ENCODE measurements at places on chromosomes 2 and 18. TPM values are rescaled to one million over a fixed set of nuclear protein-coding genes. Genes with fewer than 3 reads are reported as not detected.

DNA sequence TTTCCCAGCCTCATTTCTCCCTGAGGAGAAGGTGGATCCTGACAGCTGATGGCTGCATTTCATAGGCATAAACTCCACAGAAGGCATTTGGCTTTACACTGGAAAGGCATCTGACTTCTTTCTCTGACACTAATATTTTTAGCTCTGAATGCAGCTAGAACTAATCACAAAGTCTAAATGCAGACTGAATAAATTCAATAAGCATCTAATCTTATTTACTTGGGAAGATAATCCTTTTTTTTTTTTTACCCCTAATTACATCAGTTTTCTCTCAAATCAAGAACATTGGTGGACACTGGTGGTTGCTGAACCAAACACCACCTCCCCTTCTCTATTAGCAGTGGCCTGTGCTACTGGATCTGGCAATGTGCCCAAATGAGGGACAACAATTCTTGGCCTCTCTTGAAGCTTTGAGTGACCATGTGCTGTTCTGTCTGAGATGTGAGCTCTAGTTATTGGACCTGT is 50.9 kb upstream of the CD226 start:
- H3K4me3 ChIP-seq = no peak overlapping the region
- no peak overlapping the region for H3K27ac ChIP-seq
- DNase-seq = no peak
- no peaks in the 10 kb centered on the region for H3K27me3 ChIP-seq

DNA sequence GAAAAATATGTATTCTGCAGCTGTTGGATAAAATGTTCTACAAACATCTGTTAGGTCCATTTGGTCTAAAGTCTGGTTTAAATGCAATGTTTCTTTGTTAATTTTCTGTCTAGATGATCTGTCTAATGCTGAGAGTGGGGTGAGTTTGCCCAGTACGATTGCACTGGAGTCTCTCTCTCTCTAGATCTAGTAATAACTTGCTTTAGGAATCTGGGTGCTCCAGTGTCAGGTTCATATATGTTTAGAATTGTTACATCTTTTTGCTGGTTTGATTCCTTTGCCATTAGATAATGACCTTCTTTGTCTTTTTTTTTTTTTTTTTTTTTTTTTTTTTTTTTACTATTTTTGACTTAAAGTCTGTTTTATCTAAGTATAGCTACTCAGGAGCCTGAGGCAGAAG is 10.4 kb downstream of the GCC2 start:
- H3K27ac ChIP-seq = no peak overlapping the region
- no peak for DNase-seq
- no peak overlapping the region for H3K4me3 ChIP-seq

DNA sequence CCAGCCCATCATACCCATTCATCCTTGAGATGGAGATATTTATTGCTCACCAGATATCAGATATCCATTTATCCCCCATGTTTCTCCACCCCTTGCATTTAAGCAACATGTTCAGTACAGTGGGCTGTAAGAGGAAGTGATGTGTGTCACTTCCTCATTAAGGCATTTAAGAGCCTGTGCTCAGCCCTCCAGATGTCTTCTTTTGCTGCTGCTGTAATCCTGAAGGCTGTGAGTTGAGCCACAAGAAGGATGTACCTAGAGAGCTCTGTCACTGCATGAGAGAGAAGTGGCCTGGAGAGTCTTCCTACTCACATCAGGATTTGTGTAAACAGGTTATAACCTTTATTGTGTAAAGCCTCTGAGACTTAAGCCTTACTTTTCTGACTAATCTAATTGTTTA is 151.8 kb upstream of the UNC80 start:
- H3K4me3 ChIP-seq = no peak overlapping the region
- H3K27ac ChIP-seq = no peak overlapping the region
- no peaks in the 10 kb centered on the region for H3K4me1 ChIP-seq
- DNase-seq = no peak

DNA sequence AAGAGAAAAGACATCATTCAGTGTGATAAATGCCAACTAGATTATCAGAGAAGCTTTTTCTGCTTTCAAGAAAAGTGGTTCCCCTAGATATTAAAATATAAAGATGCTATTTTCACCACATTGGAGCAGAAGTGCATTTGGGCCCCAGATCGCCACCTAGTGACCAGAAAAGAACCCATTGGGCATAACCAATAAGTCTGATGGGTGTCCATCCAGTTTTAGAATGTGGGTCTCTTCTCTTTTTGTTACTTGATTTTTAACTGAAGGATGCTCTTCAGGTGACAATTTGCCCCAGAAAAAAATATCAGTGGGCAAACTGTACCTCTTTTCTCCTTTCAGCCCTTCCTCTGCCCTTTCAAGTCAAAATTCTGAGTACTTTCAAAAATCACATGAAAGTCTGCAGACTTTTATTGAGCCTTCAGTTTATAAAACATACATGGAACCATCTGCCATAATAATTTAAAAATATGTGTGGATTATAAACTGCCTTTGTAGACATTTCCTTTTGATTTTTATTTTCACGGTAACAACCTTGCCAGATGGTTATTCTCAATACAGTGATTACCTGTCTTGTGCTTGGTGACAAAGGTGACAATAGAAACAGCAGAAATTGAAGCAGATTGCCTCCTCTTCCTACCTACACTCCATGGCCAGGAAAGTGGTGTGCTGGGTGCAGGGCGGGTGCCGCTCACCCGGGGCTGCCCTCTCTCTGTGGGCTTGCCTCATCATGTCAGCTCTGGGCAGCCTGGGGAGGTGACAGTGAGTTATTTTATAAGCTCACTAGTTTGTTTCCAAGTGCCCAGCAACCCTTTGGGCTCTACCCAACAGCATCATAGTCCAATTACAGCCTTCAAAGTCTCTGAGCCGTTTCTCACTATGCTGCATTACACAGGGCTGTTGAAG is 124.5 kb downstream of the DCDC2C start:
- no peak overlapping the region for H3K27ac ChIP-seq
- no peak overlapping the region for H3K4me3 ChIP-seq
- no peak for DNase-seq
- H3K27me3 ChIP-seq = no peaks in the 10 kb centered on the region

DNA sequence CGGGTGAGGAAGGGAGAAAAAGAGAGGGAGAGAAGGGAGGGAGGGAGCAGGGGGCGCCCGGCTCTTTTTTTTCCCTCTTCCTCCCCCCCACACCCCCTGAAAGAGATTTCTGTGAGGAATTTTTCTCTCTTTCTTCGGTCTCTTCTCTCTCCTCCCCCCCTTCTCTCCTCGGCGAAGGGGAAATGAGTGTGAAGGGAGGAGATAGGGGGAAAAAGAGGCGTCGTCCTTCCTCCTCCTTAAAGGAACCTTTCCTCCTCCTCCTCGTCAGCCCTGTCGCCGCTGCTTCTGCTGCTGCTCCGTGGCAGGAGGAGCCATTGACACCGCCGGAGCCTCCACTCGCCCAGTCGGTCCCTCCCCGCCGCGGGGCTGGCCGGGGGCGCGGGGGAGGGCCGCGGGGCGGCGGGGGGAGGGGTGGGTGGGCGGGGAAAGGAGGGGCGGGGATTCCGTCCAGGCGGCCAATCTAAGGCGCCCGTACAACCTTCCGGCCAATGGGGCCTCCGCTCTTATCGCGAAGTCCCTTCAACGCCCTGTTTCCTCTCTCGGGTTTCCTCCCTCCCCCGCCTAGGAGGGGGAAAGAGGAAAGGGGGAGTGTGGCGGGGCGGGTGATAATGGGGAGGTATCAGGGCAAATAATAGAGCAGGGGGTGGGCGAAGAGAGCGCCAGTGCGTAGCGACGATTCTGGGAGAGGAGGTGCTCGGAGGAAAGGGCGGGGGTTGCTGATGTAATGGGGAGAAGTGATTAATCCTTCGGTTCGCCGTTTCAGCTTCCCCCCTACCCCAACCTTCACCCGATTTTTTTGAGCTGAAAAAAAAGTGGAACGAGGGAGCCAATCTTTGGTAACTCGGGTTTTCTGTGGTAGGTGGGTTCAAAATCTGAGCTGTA is at the start of gene FBXO11:
TSS of gene FBXO11 (minus strand) at position 342 of the 882 bp plus-strand sequence. CDS start 778 bp downstream, outside the sequence.
- H3K27me3 ChIP-seq = no peaks in the 10 kb centered on the region
- H3K36me3 ChIP-seq = no peaks in the 10 kb centered on the region
- H3K4me1 ChIP-seq = no peaks in the 10 kb centered on the region
- peak; percentile 98 for DNase-seq
- H3K27ac ChIP-seq = peak within 1 kb of the TSS; percentile 98
- peak within 1 kb of the TSS; percentile 73 for H3K4me3 ChIP-seq

GRCh38 chr2:240983361-240983995 is 14.9 kb upstream of the SNED1 start:
- DNase-seq = peak; percentile 59
- no peak overlapping the region for H3K4me3 ChIP-seq
- no peaks in the 10 kb centered on the region for H3K4me1 ChIP-seq
- no peak overlapping the region for H3K27ac ChIP-seq
- H3K27me3 ChIP-seq = peaks cover 17% of the 10 kb centered on the region

DNA sequence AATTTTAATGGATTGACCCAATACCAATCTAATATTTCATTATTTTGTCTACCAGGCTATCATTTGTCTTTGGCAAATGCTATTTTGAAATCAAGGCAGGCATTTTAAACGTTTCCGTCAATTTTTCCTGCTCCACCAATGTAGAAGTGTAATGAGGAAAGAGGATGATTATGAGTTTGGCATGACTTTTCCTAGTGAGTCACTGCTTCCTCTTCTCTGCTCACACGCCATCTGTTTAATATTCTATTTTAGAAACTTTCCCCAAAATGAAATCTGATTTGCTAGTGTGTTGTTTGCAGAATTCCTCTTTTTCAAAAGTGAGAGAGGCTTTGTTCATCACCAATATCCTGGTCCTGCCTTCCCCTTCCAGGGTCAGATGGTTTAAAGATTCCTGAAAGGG is 42.5 kb upstream of the PID1 start:
- no peak for DNase-seq
- H3K4me3 ChIP-seq = no peak overlapping the region
- H3K36me3 ChIP-seq = no peaks in the 10 kb centered on the region
- no peaks in the 10 kb centered on the region for H3K27me3 ChIP-seq
- H3K4me1 ChIP-seq = no peaks in the 10 kb centered on the region

DNA sequence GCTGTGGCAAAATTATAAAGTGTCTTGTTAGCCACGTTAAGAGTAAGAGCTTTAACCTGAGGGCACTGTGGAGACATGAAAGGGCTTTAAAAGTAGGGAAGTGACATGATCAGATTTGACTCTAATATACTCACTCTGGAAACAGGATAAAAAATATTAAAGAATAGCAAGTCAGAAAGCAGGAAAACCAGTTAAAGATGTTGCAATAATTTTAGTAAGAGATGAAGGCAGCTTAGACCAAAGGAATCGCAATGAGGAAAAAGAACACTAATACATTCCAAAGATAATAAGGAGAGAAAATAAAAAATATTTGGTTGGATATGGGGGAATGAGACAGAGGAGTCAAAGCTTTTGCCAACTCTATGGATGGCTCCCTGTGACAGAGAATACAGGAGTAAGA is 183.8 kb downstream of the DYM start:
- DNase-seq = no peak
- H3K4me3 ChIP-seq = no peak overlapping the region
- H3K27me3 ChIP-seq = no peaks in the 10 kb centered on the region
- H3K4me1 ChIP-seq = no peaks in the 10 kb centered on the region
- no peaks in the 10 kb centered on the region for H3K36me3 ChIP-seq
- H3K27ac ChIP-seq = no peak overlapping the region

- H3K27ac ChIP-seq = no peak overlapping the region
- no peaks in the 10 kb centered on the region for H3K27me3 ChIP-seq
- DNase-seq = no peak
- no peaks in the 10 kb centered on the region for H3K36me3 ChIP-seq
Measured at GRCh38 chr18:5601188-5601624, 57.4 kb upstream of the EPB41L3 start.

- no peak overlapping the region for H3K4me3 ChIP-seq
- DNase-seq = no peak
- no peaks in the 10 kb centered on the region for H3K4me1 ChIP-seq
- H3K36me3 ChIP-seq = no peaks in the 10 kb centered on the region
- H3K27ac ChIP-seq = no peak overlapping the region
Measured at GRCh38 chr2:149180226-149180875, 141.9 kb downstream of the LYPD6B start.

The EPAS1 gene
- total RNA-seq = 97.8 TPM

The KLHL29 gene
- total RNA-seq = 25.5 TPM

The SLC16A14 gene
- total RNA-seq = 0.71 TPM

All from sigmoid colon (tissue), 7 donors.